HEK293T (cell line): ENCODE measurements at places on chromosomes 11 and 22.

GRCh38 chr11:111634981-111635705 is 32.9 kb downstream of the SIK2 start:
- no peak for DNase-seq

GRCh38 chr11:71193431-71193830 is 58.9 kb downstream of the SHANK2 start:
- no peak for DNase-seq

DNA sequence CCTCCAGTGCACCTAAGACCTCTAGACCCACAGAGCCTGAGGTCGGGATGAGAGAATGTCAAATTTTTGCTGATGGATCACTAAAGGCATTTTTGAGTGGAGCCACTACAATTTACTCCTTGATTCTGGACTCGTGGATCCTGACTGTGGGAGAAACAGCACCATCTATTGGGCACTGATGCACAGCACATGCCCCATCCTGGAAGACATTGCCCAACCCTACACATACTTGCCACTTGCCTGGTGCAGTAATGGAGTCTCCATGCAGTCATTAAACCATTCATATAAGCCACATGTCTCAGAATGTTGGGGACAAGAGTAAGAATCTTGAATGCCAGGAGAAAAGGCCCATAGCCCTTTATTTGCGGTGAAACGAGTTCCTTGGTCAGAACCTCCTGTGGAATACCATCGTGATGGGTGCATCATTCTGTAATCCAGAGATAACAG is 103.9 kb downstream of the GGTLC2 start:
- DNase-seq, result peak; percentile 59

DNA sequence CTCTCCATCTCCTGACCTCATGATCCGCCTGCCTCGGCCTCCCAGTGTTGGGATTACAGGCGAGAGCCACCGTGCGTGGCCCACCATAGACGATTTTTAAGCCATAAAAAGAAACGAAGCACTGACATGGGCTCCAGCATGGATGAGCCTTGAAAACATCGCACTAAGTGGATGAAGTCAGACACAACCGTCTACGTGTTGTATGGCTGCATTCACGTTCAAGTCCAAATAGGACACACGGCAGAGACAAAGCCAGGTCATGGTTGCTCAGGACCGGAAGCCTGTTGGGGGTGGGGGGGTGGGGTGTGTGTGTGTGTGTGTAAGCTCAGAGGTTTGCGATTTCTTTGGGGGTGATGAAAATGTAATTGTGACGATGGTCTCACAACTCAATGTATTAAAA is 10.0 kb downstream of the RRP7A start:
- no peak for DNase-seq

- DNase-seq, result no peak
These were observed 256.0 kb downstream of the ETS1 start for GRCh38 chr11:128331317-128331716.

GRCh38 chr11:69476509-69476961 is 4.9 kb upstream of the LINC01488 start:
- DNase-seq, result no peak

DNA sequence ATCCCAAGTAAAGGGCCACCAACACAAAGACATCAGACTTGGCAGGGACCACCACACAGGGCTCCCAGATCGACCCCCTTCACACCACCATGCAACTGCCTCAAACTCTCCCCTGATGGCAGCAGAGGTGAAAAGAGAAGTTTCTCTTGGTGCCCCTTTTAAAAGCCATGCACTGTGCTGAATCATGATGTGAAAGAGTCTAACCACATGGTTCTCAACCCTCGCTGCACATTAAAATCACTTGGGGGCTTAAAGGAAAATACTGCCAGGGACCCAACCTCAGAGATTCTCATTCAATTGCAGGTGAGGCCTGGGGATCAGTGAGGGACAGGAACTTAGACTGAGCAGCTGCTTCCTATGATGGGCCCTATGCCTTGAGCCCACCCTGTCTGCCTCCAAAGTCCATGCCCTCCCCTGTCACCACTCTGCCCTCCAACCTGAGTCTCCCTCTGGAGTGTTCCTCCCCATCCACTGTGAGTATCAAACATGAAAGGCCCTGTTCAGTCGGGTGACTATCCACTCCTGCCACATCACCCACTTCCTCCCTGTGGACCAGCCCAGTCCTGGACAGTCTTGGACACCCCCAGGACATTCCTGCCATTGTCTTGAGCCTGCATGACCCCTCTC is 40.8 kb downstream of the PLEKHA7 start:
- DNase-seq, result no peak

GRCh38 chr22:17675584-17675983 is 37.0 kb downstream of the BCL2L13 start:
- DNase-seq, result no peak

DNA sequence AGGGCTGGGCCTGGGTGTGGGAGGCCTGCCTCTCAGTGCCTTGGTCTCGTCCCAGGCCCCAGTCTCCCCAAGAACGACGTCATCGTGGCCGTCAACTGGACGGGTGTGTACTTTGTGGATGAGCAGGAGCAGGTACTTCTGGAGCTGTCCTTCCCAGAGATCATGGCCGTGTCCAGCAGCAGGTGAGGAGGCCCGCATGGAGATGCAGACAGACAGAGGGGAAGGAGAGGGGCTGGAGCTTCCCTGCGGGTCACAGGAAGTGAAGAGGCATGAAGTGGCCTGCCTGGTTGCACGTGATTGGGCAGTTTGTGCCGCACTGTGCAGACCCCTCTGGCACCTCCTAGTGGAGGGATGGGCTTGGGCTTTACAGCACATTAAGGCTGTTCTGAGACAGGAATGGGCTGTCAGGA is 70.4 kb downstream of the MYO7A start:
- DNase-seq, result peak; percentile 68

- DNase-seq, result no peak
These were observed 1.5 kb downstream of the TCF20 start for GRCh38 chr22:42268852-42269410.

DNA sequence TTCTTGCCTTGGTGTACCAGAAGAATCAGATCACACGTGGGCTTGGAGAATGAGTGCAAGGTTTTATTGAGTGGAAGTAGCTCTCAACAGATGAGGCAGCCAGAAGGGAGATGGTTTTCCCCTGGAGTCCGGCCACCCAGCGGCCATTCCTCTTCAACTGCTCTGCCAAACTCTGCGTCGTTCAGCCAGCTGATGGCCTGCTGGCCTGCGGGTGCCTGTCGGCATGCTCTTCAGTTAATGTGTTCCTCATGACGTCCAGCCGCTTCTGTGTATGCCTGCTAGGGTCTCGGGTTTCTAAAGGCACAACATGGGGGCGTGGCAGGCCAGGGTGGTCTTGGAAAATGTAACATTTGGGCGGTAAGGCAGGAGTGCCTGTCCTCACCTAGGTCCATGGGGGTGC is 487.9 kb upstream of the LRRC4C start:
- DNase-seq, result no peak

DNA sequence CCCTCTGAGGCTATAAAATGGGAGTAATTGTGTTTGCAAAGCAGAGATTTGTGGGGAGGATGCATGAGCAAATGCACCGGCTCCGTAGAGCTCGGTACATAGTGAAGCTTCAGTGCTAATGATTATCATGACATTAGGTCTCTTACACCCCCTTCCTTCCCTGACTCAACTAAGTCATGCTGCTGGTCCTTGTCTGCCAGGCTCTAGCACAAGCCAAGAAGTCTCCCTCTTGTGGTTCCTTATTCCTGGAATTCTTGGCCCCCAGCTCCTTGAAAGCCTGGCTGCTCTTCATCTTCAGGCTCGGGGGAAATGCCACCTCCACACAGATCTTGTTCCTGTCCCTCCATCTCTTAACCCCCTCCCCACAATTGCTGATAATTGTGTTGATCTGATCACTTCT is 45.7 kb upstream of the SYT13 start:
- no peak for DNase-seq

- DNase-seq, result no peak
These were observed 5.5 kb downstream of the CAPN1 start for GRCh38 chr11:65187146-65187675.

GRCh38 chr11:36657610-36658267 is 59.7 kb upstream of the RAG2 start:
- DNase-seq, result no peak

DNA sequence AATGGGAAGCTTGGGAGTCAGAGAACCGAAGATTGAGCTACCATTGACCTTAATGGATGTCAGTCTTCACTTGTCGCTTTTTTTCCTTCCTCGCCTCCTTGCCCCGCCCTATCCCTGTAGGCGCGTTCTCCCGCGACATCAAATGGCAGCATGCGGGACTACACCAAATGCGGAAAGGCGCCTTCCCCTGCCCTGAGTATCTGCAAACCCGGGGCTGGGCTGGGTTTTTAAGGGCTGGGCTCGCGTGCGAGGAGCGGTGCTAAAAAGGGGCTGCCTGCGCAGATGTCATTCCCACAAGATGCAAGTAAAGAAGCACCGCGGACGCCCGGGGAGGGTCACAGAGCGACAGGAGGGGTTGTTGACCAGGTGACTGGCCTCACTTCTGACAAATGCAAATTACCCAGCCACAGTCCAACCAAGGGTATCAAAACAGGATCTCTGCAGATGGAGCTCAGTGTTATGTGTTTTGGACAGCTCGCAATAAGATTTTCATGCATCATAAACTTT is 4.7 kb upstream of the FAM111B start:
- peak; percentile 12 for DNase-seq

- no peak for DNase-seq
These were observed 40.5 kb downstream of the DKK3 start for GRCh38 chr11:11967669-11968510.

DNA sequence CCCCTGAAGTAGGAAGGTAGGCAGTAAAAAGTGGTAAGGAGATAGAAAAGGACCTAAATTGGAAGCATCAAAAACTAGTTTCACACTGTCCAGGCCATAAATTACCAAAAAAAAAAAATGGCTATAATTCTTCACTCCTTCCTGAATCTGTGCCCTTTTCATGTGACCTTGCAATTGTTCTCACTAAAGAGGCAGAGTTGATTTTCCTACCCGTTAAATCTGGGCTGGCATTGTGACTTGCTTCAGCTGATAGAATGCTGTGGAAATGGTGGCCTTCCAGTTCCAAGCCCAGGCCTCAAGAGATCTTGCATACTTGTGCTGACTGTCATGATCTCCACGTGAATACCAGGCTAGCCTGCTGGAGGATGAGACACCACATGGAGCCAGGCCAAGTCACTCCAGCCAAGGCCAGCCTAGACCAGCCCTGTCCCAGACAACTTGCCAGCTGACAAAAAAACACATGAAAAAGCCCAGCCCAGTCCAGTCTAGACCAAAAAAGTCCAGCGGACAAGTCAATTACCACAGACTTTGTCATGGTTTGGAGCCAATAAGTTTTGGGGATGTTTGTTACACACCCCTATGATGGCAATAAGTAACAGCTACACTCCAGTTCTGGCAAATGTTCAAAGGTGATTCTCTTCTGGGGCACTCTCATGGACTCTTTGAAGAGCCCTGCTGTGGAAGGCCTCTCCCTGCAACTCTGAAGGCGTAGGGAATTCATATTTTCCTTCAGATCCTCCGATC is 51.4 kb upstream of the NUP50 start:
- no peak for DNase-seq

DNA sequence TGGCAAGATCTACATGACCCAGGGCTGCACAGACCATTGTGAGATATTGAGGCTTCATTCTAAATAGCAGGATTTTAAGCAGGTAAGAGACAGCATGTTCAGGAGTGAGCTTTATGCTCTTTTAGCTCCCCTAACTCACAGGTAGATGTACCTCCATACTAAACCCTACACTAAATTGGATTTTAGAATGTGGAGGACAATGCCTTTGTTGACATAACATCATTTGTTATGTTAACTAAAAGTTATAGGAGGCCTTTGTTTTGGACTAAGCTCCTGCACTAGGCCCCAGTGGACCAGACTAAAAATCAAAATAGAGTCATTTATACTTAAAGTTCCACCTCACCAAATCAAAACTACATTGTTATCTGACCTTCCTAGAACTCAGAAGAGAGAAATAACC is 6.8 kb downstream of the DDIAS start:
- DNase-seq, result no peak

DNA sequence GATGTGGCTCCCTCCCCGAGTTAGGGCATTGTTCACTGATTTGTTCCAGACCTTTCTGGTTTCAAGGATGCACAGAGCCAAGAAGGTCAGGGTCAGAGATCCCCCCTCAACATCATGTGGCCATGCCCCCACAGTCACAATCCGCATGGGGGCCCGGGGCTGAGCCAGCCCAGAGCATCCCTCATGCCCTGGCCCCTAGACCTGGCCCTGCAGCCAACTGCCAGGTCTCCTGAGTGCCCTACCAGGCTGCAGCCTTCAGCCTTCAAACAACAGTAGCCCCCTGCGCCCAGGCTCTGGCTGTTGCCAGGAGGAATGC is 142.4 kb downstream of the CRYBB2 start:
- no peak for DNase-seq

DNA sequence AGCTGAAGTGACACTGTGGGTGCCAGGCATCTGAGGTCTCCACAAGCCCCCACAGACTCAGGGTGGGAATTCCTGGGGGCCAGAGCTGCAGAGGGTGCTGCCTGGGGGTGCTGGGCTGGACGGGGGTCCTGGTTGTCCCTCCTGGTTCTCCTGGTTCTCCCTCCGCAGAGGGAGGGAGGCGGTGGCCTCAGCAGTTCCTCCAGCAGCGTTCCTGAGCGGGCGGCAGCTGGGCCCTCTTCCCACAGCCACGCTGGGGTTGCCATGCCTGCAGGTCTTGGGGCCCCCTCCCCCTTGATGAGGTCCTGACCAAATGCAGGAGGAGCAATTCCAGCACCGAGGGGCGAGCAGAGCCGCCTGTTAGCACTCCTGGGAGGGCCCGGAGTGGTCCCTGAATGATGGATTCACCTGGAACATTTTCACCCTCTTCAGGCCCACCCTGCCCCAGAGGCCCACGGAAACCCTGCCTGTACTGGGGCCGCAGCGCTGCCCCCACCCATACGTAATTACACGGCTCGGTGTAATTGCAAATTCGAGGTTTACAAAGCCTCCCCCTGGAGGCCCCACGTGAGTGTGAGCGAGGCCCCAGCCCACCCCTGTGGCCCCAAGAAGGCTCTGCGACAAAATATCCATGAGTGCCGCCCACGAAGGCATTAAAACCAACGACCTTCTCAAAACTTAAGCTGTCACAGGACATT is 635 bp downstream of the C11orf21 start:
- no peak for DNase-seq

DNA sequence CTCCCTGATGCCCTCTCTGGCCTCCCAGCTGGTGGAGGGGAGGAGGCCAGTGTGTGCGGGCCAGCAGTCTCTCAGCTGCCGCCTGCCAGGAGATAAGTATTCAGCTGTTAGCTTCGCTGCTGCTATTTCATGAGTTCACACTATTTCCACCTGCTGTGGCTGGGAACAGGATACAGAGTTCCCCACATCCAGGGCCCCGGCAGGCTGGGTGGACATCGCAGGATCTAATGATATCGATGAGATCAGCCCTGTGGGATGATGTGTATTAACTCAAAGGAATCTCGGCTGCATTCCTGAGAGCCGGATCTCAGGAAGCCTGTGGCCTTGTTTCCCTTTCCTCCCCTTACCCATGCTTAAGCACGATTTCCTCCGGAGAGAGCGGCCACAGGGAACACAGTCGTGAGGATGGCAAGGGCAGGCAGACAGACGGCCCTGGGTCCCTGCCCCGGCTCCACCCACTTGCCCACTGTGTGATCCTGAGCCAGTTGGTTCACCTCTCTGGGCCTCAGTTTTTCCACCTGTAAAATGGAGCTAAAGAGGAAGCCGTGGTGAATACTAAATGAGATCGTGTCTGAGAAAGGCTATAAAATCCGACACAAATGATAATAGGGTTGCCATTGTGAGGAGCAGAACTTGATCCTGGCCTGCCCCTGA is 6.5 kb upstream of the PVALB start:
- no peak for DNase-seq
